HepG2 (cell line): ENCODE measurements at places on chromosomes 1 and 21. TPM values are rescaled to one million over a fixed set of nuclear protein-coding genes. Genes with fewer than 3 reads are reported as not detected.

The NLRP3 gene
- total RNA-seq = not detected in 2 replicates

The LCE2A gene
- not detected in 2 replicates for total RNA-seq

DNA sequence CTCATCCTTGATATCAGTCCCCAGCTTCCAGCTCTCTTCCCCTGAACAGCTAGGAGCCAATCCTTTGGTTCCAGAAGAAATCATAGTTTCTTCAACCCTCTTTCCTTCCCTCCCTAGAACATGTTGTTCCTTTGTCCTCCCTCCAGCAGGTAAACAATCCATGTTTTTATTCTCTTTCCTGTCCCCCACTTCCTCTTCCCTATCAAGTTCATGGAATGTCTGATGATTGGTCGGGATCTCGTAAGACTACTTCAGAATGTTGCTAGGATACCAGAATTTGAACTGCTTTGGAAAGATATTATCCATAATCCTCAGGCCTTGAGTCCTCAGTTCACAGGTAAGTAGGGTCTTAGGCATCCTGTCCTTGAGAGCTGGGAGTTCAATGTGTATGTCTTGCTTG, 23.1 kb upstream of the SLC27A3 start:
- no peak overlapping the region for H3K4me3 ChIP-seq
- no peak overlapping the region for H3K27ac ChIP-seq
- peaks cover 15% of the 10 kb centered on the region for H3K36me3 ChIP-seq
- H3K27me3 ChIP-seq = no peaks in the 10 kb centered on the region
- H3K4me1 ChIP-seq = no peaks in the 10 kb centered on the region

DNA sequence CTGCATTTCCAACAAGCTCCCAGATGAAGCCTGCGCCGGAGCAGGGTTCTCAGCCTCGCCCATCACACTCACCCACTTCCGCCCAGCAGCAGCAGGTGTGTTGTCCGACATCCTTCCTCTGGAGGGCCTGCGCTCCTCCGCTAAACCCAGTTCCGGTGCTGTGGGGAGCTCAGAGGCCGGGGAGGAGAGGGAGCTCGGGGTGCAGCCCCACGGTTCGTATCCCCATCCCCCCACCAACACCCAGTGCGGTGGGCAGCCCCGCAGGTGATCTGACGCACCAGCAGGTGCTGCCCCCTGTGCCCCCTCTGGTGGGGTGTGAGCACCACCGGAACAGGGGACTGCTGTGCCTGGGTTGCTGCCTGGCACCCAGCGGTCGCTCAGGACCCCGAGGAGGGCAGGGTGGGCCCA, 3.4 kb upstream of the PEX10 start:
- peaks cover 54% of the 10 kb centered on the region for H3K27me3 ChIP-seq
- no peak for DNase-seq
- no peaks in the 10 kb centered on the region for H3K36me3 ChIP-seq

The USP25 gene
- total RNA-seq = 26.3 and 34.5 TPM in 2 replicates

- no peaks in the 10 kb centered on the region for H3K36me3 ChIP-seq
- peaks cover 50% of the 10 kb centered on the region; the same call in 2 of the 3 replicates for H3K27me3 ChIP-seq
- no peak for DNase-seq
- H3K4me1 ChIP-seq = peaks cover 8% of the 10 kb centered on the region
These were observed at the start of gene AK5 for GRCh38 chr1:77281491-77282186. AK5 (plus strand) TSS chr1:77282019; CDS start chr1:77282314, 295 bp downstream.

The GALE gene
- total RNA-seq = 85.2 and 86.6 TPM in 2 replicates

The OR6K6 gene
- total RNA-seq = not detected in 2 replicates

GRCh38 chr1:212587016-212587887, 21.3 kb upstream of the ATF3 start:
- peaks cover 3% of the 10 kb centered on the region for H3K27me3 ChIP-seq
- no peaks in the 10 kb centered on the region for H3K36me3 ChIP-seq
- DNase-seq = no peak
- no peaks in the 10 kb centered on the region for H3K4me1 ChIP-seq
- H3K27ac ChIP-seq = no peak overlapping the region

The CASZ1 gene
- total RNA-seq = 2.3 and 3.7 TPM in 2 replicates

The S100A1 gene
- total RNA-seq = 120 and 151 TPM in 2 replicates

GRCh38 chr1:160675641-160676410, 29.0 kb upstream of the SLAMF1 start:
- H3K27me3 ChIP-seq = no peaks in the 10 kb centered on the region
- DNase-seq = peak; percentile 30
- no peaks in the 10 kb centered on the region for H3K4me1 ChIP-seq
- no peak overlapping the region for H3K4me3 ChIP-seq
- H3K36me3 ChIP-seq = no peaks in the 10 kb centered on the region

GRCh38 chr1:94438692-94439276, 20.6 kb downstream of the ABCD3 start:
- no peaks in the 10 kb centered on the region for H3K27me3 ChIP-seq
- H3K4me1 ChIP-seq = peaks cover 65% of the 10 kb centered on the region
- peak; percentile 71 for DNase-seq
- no peaks in the 10 kb centered on the region; the same call in 1 of the 2 replicates for H3K36me3 ChIP-seq
- no peak overlapping the region for H3K4me3 ChIP-seq
- H3K27ac ChIP-seq = peak overlapping the region; percentile 52

GRCh38 chr1:54588377-54588776, 34.9 kb downstream of the FAM151A start:
- DNase-seq = no peak
- H3K36me3 ChIP-seq = no peaks in the 10 kb centered on the region
- H3K4me3 ChIP-seq = no peak overlapping the region
- H3K27me3 ChIP-seq = no peaks in the 10 kb centered on the region
- H3K27ac ChIP-seq = no peak overlapping the region
- H3K4me1 ChIP-seq = 0 out of 2 replicates have a peak, but pooled peaks cover 7% of the 10 kb centered on the region

DNA sequence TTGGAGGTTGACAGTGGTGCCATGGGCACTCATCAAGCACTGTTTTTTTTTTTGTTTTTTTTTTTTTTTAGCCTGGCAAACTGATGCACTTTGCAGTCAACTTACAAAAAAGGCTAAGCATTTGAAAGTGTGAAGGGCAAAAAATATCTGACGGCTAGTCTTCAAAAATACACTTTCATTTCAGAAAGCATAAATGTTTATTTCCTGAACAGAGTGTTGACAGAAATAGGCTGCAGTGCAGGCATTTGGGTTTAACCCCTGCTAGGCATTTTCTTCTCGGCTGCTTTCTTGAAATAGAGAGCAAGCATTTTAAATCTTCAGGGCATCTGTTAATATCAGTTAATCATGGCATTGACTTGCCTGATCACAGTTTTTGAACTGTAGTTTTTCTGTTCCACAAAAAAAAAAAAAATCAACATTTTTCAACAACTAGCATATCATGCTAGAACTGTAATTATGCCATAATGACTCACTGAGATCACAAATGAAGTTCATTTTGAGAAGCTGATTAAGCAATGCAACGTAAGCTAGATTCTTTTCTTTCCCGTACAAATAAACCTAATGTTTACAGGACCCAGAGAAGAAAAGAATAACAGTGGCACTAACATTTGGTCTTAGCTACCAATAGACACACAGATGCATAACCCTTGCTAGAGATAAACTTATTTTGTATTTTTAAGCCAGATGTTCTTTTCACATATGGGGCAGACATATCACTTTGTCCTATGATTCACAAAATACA, 100.4 kb upstream of the USH2A start:
- H3K36me3 ChIP-seq = no peaks in the 10 kb centered on the region
- H3K4me3 ChIP-seq = no peak overlapping the region
- no peak for DNase-seq
- no peaks in the 10 kb centered on the region for H3K4me1 ChIP-seq
- no peak overlapping the region for H3K27ac ChIP-seq

DNA sequence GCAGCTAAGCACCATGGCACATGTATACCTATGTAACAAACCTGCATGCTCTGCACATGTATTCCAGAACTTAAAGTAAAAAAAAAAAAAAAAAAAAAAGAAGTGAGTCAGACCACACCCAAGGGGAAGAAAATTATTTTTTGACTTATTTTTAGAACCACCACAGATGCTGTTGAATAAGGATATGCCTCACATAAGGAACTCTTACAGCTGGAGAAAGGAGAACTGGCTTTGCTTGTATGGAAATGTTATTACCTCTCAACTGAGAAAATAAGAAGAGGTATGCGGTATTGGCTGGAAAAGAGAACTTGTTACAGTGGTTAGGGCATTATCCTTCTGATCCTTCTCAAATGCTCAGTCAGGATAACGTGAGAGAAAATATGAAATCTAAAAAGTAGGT, 27.5 kb upstream of the FCER1A start:
- no peaks in the 10 kb centered on the region for H3K36me3 ChIP-seq
- H3K27ac ChIP-seq = no peak overlapping the region
- H3K4me1 ChIP-seq = no peaks in the 10 kb centered on the region
- DNase-seq = no peak
- no peak overlapping the region for H3K4me3 ChIP-seq

The MYBPH gene
- not detected in 2 replicates for total RNA-seq

The C1orf56 gene
- 0.74 and 1.5 TPM in 2 replicates for total RNA-seq

The FAM3B gene
- total RNA-seq = 41.9 and 62.0 TPM in 2 replicates
